Cardiac muscle cell (in vitro differentiated cells and primary cell): ENCODE measurements at places on chromosomes 13 and 19. TPM values are rescaled to one million over a fixed set of nuclear protein-coding genes. Genes with fewer than 3 reads are reported as not detected.

ZNF784 gene
- total RNA-seq, result 15.1 and 15.4 TPM in 2 replicates

DNA sequence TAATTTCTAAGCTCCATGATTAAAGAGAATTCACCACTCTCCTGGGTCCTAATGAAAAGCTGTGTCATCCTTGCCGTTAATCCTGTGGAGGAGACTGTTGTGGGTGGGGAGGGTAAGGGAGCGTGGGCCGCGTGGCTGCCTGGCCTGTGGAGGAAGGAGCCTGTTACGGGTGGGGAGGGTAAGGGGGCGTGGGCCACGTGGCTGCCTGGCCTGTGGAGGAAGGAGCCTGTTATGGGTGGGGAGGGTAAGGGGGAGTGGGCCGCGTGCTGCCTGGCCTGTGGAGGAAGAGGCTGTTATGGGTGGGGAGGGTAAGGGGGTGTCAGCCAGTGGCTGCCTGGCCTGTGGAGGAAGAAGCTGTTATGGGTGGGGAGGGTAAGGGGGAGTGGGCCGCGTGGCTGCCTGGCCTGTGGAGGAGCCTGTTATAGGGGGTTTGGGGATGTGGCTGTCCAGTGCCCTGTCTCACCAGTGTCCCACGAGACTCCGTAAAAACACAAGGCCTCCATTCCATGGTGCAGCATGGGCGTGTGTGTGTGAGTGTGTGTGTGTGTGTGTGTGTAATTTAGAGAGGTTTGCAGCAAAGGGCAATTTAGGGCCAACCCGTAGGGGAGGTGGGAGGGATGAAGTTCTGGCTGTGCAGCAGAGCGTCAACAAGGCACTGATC lies 15.6 kb upstream of the DCUN1D2 start:
- no peak for DNase-seq

DNA sequence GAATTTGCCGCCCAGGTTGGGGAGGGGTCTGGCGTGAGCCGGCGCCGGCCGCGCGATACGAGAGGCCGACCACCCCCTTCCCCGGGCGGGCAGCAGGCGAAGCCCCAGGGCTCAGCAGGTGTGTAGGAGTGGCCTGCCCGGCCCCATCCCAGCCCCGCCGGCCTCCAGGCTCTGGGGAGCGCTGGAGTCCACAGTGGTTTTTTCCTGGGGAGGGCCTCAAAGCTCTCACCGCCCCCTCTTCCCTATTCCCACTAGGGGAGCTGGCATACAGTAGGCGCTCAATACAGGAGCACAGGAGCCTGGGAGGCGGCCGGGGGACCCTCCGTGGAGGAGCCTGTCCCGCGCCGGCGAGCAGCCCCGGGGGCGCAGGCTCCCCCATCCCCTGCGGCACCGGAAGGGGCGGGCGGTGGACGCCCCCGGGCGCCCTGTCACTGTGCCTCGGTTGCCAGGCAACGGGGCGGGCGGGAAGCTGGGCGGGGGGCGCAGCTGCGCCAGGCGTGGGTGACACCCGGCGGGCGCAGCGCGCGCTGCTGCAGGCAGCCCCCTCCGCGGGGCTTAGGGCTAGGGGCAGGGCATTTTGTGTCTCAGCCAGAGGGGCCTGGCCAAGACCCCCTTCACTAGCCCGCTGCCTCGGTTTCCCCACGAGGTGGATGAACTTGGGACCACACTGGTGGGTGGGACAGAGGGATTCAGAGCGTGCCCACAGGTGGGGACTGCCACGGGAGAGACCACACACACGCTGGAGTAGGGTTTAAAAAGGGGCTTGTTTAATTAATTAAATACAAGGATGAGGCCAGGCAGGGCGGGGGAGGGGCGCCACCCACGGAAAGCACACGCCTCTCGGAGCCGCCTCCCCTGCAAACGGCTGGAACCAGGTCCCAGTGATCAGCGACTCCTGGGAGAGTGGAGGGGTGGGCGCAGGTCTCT lies 3.6 kb upstream of the REXO1 start:
- DNase-seq, result no peak

IGFL1 gene
- total RNA-seq, result not detected in 2 replicates

DNA sequence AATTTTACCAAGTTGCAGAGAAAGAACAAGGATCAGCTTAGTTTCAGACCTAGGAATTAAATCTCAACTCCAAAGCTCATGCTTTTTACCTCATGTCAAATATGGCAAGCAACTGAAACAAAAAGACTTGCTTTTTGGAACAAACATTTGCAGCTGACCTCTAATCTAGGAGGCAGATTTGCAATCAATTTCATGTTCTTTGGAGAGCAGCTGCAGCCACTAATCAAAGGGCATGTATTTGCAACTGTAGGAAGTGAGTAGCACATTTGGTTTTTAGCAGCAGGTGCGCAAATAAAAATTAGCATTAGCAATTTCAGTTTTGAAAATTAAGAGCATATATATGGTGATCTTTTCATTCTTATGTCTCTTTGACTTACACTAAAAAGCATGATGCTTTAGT lies 459.3 kb upstream of the SLC10A2 start:
- DNase-seq, result no peak

DNA sequence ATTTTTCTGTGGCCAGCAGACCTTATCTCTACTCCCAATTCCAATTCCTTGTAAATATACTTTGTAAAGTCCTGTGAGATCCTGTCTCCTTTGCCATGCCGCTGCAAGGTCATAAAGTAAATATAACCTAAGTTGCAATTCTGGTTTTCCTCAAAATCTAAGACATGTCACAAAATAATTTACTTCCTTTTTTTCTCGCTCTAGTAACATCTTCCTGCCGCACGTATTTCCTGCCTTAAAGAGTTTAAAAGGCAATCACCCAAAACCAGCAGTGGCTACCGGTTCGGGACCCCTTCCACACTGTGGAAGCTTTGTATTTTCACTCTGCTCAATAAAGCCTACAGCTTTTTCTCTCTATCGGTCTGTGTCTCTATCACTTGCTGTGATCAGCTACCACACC lies 832.0 kb upstream of the SLITRK5 start:
- DNase-seq, result no peak
